ENCODE measurements at places on chromosomes 6 and 20.
A peak's percentile ranks its signal among the peaks of the same experiment; 100 is the strongest.

DNA sequence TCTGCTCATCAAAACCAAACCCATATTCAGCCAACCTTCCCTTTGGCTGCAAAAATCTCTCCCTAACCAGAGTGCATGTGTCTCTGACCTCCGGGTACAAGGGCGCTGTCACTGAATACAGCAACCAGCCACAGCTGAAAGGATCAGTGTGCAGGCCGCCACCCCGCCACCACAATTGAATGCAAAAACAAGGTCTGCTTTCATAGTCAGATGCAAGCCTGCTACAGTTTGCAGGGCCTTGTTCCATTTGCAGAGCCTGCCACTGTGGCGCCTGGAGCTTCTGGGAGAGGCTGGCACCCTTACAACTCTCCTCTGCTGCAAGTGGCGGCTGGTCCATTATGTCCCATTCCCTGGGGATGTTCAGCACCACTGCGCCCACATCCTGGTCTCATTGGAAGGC is 23.5 kb downstream of the MDGA1 start:
- no peak for DNase-seq

DNA sequence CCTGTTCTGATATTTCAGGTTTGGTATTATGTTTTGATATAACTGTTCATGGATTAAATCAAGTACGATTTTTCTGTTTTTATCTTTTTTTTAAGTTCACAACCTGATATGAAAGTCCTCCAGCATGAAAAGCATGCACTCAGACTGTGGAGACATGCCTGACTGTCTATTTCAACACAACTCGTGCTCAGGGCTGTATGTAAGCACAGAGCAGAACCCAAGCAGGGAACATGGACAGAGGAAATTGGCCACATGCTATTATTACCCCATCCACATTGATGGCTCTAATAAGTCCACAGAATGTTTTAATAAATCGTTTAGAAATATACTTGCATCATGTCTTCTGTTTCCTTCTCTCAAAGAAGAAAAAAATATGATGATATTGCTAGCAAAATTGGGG is 730.4 kb downstream of the C6orf118 start:
- no peak for DNase-seq

DNA sequence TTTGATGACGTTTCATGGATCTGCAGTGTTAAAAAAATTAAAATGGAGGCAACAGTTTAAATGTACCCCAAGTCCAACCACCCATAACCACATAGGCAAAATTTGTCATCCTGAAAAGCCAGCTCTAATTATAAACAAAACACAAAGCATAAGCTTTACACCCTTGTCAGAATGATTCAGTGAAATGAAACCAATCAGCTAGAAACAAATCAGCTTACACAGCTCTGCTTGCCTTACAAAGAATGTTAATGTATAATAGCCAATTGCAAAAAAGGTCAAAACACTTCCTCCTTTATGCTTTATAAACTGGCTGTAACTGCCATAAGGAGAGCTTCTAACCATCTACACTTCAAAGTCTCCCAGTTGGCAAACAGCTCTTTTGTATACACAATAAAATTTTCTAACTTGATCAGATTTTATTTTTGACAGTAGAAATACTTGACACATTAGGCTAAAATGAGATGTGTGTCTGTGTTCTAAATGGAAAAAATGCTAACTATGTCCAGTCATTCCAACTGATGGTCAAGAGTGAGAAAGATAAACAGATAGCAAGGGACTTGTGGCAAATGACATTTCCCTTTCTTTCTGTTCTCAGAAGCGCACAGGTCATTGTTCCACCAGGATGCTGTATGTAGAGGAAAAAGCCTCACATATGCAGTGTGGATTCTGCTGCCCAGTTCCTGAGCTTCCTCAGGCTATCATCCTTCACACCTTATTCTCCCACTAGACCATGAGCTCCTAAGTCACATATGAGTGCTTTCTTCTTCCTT is 344.3 kb upstream of the ID4 start:
- DNase-seq: peak; percentile 27

DNA sequence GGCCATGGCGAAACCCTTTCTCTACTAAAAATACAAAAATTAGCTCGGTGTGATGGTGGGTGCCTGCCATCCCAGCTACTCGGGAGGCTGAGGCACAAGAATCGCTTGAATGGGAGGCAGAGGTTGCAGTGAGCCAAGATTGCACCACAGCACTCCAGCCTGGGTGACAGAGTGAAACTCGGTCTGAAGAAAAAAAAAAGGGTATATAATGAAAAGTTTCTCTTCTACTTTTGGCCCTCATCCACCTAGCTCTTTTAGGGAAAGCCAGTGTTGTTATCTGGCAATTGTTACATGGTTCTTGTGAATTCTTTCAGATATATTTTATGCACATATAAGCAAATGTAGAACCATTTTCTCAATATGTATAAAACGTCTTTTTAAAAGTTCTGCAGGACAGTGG is 19.0 kb downstream of the KIF3B start:
- no peak for DNase-seq

DNA sequence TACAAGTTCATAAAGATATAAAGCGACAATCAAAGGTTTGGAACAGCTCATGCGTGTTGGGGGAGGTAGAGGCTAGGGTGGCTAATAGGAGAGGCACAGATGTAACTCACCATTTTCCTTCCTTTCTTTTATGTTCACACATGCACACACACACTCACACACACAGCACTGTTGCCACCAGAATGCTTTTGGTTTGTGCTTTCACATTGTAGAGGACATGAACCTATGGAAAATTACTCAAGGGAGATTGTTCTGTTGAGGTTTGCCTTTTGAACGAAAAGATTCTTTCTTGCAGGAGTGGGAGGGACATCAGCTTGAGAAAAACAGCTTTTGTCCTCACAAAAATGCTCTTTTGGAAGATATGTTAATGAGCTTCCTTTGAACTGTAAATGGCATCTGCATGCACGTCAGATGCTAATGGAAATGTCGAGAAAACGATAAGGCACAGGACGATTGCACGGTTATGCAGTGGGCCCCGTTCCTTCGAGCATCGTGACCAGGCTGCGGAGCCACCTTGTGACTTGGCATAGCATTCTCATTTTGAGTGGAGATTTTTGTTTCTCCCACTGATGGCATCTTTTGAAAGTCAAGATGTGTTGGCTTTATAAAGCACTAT is 724.1 kb downstream of the KIF16B start:
- DNase-seq: no peak

GRCh38 chr6:113306552-113307145 is 550.5 kb upstream of the MARCKS start:
- DNase-seq: peak; percentile 51
